T-helper 17 cell (primary cell): ENCODE measurements at places on chromosomes 1 and 21.

DNA sequence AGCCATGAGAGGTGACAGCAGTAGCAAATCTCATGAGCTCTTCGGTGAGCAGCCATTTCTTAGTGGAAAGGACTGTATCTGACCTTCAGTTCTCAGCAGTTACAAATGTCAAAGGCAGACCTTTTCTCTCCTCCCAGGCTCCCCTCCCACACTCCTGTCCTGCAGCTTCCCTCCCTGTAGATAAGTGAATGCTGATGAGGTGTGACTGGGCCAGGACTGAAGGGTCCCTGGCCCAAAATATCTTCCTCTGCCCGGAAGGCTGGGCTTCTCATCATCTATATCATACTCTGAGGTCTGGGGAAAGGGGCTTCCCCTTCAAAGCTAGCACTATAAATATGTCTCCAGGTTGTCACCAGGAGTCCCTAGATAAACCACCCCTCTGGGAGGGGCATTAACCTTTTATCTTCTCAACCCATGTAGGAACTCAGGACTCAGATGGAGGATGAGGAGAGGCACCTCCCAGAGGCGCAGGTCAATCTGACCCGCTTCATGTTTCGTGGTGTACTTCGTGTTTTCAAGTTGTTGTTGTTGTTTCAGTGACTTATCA is 3.6 kb upstream of the ADAMTSL4 start:
- H3K4me1 ChIP-seq: peaks cover 7% of the 10 kb centered on the region
- H3K27ac ChIP-seq: no peak overlapping the region
- H3K27me3 ChIP-seq: peaks cover 29% of the 10 kb centered on the region
- DNase-seq: no peak
- no peaks in the 10 kb centered on the region for H3K36me3 ChIP-seq

GRCh38 chr1:170634293-170634692 is 29.6 kb upstream of the PRRX1 start:
- H3K4me1 ChIP-seq: no peaks in the 10 kb centered on the region
- H3K27ac ChIP-seq: no peak overlapping the region
- peaks cover 18% of the 10 kb centered on the region for H3K27me3 ChIP-seq
- H3K36me3 ChIP-seq: no peaks in the 10 kb centered on the region
- DNase-seq: no peak

DNA sequence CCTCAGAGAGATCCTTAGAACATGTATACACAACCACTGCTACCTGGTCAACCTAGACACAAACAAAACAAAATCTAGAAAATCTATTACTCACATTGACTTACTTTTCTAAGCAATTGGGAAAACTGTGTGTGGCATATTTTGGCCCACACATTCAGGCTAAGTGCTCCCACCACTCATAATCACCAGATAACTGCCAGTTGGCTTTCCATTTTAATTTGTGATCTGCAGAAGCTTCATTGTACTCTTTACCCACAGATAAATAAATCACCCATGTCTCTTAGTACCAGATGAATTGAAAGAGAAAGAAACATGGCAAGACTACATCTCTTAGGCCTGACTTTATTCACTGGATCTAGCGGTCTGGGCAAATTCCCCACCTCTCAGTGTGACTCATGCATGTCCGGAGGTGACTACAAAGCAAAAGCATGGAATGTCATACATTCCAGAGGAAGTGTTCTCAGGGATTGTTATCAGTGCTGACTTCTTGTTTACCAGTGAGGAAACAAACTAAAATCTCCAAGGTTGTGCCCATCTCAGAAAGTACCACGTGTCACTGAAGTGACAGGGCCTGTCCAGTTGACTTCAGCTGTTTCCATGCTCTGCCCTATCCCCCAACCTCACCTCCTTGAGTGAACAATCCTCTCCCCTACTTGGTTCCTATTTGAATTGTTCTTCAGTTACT is 52.4 kb upstream of the BCL10 start:
- no peak for DNase-seq
- H3K27ac ChIP-seq: no peak overlapping the region
- peaks cover 32% of the 10 kb centered on the region for H3K27me3 ChIP-seq
- H3K4me1 ChIP-seq: no peaks in the 10 kb centered on the region
- no peak overlapping the region for H3K4me3 ChIP-seq

DNA sequence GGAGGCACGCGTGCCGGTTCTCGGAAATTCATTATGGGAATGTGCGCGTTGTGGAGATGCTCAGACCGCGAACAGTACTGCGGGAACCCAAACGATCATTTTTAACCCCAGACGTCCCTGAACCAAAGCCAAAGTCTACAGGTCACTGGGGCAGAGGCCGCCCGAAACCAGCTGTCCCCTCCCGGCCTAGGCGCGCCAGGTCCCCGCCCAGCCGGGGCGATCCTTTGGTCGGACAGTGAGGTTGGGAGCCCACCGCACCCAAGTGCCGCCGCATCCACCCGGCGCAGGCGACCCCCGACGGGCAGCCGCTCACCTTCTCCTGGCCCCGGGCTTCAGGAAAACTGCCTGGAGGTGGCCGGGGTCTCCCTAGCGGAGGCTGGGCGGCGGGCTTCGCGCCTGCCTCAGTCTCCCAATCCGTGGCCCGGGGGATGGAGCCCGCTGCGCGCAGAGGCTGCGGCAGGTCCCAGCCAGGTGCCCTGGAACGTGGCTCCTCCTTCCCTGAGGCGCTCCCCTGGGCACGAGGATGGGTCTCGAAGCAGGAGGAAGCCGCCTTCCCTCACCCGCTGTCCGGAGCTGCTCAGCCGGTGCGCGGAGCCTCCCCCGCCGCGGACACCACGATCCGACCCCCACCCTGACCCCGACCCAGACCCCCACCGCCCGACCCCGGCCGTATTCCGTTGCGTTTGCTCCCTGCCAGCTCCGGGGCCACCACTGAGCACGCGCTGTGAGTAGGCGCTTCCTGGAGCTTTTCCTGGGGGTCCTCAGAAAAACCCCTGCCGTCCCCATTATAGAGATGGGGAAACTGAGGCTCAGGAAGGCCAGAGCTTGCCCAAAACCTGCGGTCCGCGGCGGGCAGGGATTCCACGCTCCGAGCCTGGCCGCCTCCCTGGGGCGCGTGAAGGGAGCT is 8.1 kb upstream of the SLX9 start:
- H3K27ac ChIP-seq: peak overlapping the region; percentile 94
- H3K4me1 ChIP-seq: peaks cover 29% of the 10 kb centered on the region
- H3K27me3 ChIP-seq: no peaks in the 10 kb centered on the region
- H3K4me3 ChIP-seq: peak overlapping the region; percentile 93
- no peaks in the 10 kb centered on the region for H3K36me3 ChIP-seq

DNA sequence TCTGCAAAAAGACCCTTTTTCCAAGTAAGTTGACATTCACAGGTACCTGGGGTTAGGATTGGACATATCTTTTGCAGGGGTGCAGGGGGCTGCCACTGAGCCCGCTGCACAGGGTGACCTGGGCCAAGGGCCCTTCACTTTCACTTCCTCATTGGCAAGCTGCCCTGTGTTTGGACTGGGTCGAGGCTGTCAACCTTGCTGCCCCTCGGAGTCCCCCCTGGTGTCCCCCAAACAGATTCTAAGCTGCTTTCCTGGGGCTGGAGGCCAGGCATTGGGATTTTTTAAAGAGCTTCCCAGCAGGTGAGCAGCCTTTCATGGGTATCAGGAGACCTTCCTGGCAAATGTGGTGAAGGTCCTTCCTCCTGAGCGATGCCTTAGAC is 7.9 kb upstream of the UMODL1 start:
- no peaks in the 10 kb centered on the region for H3K36me3 ChIP-seq
- peaks cover 31% of the 10 kb centered on the region for H3K4me1 ChIP-seq
- no peaks in the 10 kb centered on the region for H3K27me3 ChIP-seq
- peak overlapping the region; percentile 96 for H3K27ac ChIP-seq
- H3K4me3 ChIP-seq: peak overlapping the region; percentile 90

- H3K27me3 ChIP-seq: peaks cover 6% of the 10 kb centered on the region
- no peak overlapping the region for H3K4me3 ChIP-seq
- no peak for DNase-seq
- H3K36me3 ChIP-seq: no peaks in the 10 kb centered on the region
- no peak overlapping the region for H3K27ac ChIP-seq
These were observed 128.2 kb downstream of the CACHD1 start for GRCh38 chr1:64598100-64598571.

- DNase-seq: no peak
- peak overlapping the region; percentile 98 for H3K4me3 ChIP-seq
- peaks cover 45% of the 10 kb centered on the region for H3K4me1 ChIP-seq
- peaks cover 12% of the 10 kb centered on the region for H3K36me3 ChIP-seq
These were observed 1.4 kb upstream of the S100A4 start for GRCh38 chr1:153546796-153547559.

- no peak for DNase-seq
- H3K36me3 ChIP-seq: peaks cover 4% of the 10 kb centered on the region
- peaks cover 47% of the 10 kb centered on the region for H3K4me1 ChIP-seq
These were observed 6.2 kb upstream of the CA6 start for GRCh38 chr1:8939362-8939995.

- no peaks in the 10 kb centered on the region for H3K27me3 ChIP-seq
- peak overlapping the region; percentile 9 for H3K27ac ChIP-seq
- H3K4me1 ChIP-seq: peaks cover 40% of the 10 kb centered on the region
- peak overlapping the region; percentile 85 for H3K4me3 ChIP-seq
- H3K36me3 ChIP-seq: peaks cover 2% of the 10 kb centered on the region
- no peak for DNase-seq
These were observed 847 bp downstream of the SELENON start for GRCh38 chr1:25800703-25801377.

DNA sequence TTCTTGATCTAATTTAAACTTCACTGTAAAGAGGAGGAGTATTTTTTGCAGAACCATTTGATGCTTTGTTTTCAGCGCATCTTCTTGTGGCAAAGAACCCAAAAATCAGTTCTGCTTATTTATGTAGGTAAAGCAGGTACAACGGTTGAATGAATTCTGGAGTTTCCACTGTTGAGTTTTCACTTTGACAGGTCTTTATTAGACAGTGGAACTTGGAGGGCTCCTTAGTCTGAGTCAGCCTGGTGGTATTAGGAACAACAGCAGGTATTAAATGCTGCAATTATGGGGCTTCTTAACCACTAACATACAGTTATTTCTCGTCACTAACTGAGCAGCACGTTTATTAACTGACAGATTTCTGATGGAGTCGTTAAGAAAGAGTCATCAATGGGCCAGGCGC is 1.2 kb downstream of the LRIG2 start:
- peak overlapping the region; percentile 99 for H3K27ac ChIP-seq
- H3K4me1 ChIP-seq: peaks cover 22% of the 10 kb centered on the region
- H3K4me3 ChIP-seq: peak overlapping the region; percentile 99
- DNase-seq: no peak
- no peaks in the 10 kb centered on the region for H3K27me3 ChIP-seq

DNA sequence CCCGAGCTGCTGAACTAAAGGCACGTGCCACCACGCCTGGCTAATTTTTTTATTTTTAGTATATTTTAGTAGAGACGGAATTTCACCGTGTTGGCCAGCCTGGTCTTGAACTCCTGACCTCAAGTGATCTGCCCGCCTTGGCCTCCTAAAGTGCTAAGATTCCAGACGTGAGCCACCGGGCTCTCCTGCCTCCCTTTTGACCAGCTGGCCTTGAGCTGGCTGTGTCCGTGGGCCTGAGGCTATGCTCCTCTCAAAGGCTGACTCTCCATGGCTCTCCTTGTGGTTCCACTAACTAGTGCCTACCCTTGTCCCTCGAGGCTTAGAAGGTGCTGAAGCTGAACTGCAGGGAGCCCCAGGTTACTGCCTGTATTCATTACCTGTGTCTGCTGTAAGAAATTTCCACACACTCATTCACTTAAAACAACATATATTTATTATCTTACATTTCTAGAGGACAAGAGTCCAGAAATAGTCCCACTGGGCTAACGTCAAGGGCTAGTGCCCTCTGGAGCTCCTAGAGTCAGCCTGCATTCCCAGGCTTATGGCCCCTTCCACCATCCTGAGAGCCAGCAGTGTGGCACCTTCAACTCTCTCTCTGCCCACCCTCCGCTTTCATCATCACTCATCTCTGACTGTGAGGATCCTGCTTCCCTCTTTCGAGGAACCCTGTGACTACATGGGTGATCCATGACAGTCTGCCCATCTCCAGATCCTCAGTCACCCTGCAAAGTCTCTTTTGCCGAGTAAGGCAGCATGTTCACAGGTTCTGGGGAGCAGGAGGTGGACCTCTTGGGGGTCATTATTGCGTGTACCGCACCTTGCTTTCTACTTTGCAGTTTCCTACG is 34.9 kb downstream of the ETS2 start:
- no peak for DNase-seq
- H3K27me3 ChIP-seq: peaks cover 19% of the 10 kb centered on the region
- no peak overlapping the region for H3K27ac ChIP-seq
- no peaks in the 10 kb centered on the region for H3K4me1 ChIP-seq

DNA sequence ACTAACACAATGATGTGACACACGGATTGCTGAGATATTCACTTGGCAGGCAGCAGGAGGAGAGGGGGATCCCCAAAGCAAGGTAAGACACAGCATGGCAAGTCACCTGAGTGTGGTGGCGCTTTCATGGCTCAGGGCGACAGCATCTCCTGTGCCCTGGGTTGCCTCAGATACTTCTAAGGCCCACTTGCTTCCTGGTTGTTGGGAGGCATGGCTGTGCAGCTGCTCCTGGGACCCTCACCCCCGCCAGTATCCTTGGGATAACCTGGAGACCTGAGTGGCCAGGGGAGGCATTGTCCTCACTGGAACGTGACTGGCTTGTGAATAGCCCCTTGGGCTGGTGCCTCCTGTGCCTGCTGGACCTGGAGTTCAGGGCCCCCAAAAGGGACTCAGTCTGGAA is 69.8 kb downstream of the STUM start:
- DNase-seq: no peak
- peaks cover 6% of the 10 kb centered on the region for H3K27me3 ChIP-seq
- no peak overlapping the region for H3K4me3 ChIP-seq
- H3K27ac ChIP-seq: no peak overlapping the region

- no peak overlapping the region for H3K4me3 ChIP-seq
- no peaks in the 10 kb centered on the region for H3K27me3 ChIP-seq
- H3K4me1 ChIP-seq: peaks cover 22% of the 10 kb centered on the region
These were observed 30.4 kb downstream of the S100A10 start for GRCh38 chr1:151963288-151963687.

GRCh38 chr1:26705788-26706311 is 10.0 kb downstream of the ARID1A start:
- H3K4me3 ChIP-seq: peak overlapping the region; percentile 77
- no peaks in the 10 kb centered on the region for H3K27me3 ChIP-seq
- peaks cover 37% of the 10 kb centered on the region for H3K4me1 ChIP-seq
- peak overlapping the region; percentile 71 for H3K27ac ChIP-seq

- no peak for DNase-seq
- peak overlapping the region; percentile 47 for H3K27ac ChIP-seq
- H3K4me1 ChIP-seq: no peaks in the 10 kb centered on the region
- no peaks in the 10 kb centered on the region for H3K36me3 ChIP-seq
- peaks cover 70% of the 10 kb centered on the region for H3K27me3 ChIP-seq
- H3K4me3 ChIP-seq: no peak overlapping the region
These were observed 85.5 kb downstream of the KCND3 start for GRCh38 chr1:111903871-111904449.
